ENCODE measurements at places on chromosomes 16 and 17.
A peak's percentile ranks its signal among the peaks of the same experiment; 100 is the strongest.

- DNase-seq: no peak
These were observed 6.5 kb upstream of the SDK2 start for GRCh38 chr17:73650617-73651200.

DNA sequence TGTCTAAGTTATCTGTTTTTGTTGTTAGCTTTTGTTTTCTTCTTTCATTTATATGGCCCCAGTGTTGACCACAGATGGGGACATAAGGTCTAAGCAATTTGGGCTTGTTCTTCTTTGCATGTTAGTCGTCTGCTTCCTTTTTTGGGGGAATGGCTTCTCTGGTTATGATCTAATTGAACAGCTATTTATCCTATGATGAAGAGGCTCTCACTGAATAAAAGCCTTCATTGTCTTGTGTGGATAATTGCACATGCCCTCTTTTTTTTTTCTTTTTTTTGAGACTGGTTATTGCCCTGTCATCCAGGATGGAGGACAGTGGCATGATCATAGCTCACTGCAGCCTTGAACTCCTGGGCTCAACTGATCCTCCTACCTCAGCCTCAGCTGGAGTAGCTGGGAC is 13.7 kb downstream of the SMARCE1 start:
- DNase-seq: no peak

GRCh38 chr16:88350922-88351321 is 31.8 kb upstream of the ZNF469 start:
- no peak for DNase-seq

- peak; percentile 68 for DNase-seq
These were observed 218.7 kb downstream of the MRTFB start for GRCh38 chr16:14289692-14290340.

GRCh38 chr16:49706620-49707355 is 149.1 kb downstream of the ZNF423 start:
- DNase-seq: no peak

DNA sequence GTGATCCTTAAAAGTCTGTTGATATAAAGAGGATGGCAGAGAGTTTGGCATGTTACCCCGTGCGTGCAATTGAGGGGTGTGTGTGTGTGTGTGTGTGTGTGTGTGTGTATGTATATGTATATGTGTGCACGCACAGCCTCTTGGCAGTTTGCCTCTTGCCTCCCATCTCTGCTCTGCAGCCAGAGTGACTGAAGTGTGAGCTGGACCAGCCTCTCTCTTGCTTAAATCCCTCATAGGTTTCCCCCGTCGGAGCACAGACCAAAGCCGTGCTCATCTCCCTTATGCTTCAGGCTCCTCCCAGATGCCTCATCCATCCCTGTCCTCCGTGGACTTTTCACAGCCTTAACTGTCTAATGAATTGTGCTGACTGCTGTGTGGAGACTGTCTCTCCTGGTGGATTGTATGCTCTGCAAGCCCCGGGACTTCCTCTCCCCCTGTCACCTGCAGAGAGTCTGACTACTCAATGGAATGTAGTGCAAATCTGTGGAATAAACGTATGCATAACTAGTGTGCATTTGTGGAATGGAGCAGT is 413.5 kb downstream of the CPPED1 start:
- no peak for DNase-seq

DNA sequence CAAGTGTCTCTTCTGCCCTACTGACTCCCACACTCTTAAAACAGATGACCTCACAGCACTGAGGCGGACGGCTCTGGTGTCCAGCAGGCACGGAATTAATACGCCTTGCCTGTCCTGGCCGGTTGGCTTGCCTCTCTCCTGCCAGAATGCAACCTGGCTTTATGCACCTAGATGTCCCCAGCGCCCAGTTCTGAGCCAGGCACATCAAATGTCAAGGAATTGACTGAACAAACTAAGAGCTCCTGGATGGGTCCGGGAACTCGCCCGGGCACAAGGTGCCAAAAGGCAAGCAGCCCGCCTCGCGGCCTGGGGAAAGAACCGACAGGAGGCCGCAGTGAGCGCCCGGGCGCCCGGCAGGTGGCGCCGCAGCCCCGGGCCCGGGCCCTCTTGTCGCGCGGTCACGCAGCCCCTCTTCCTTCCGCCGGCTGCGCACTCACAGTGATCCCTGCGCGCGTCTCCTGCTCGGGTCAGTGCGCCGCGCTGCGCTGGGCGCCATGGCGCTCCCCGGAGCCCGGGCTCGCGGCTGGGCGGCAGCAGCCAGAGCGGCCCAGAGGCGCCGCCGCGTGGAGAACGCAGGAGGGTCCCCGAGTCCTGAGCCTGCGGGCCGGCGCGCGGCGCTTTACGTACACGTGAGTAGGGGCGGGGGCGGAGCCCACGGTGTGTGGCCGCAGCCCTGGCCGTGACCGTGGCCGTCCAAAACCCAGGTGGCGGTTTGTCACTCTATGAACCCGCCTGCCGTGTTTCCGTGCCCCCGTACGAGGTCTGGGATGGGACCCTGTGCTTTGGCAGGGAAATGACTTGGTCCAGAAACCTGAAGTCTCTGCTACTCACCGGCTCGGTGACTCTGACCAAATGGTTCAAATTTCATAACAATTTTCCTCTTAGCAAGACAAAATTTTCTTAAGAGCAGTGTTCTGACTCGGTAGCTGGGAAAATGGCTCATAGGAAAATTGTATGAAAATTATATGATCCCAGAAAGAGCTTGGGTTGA is at the start of gene RSAD1:
TSS of gene RSAD1 (plus strand) at position 470 of the 991 bp plus-strand sequence. CDS start at position 495, 25 bp downstream.
- DNase-seq: peak; percentile 96

DNA sequence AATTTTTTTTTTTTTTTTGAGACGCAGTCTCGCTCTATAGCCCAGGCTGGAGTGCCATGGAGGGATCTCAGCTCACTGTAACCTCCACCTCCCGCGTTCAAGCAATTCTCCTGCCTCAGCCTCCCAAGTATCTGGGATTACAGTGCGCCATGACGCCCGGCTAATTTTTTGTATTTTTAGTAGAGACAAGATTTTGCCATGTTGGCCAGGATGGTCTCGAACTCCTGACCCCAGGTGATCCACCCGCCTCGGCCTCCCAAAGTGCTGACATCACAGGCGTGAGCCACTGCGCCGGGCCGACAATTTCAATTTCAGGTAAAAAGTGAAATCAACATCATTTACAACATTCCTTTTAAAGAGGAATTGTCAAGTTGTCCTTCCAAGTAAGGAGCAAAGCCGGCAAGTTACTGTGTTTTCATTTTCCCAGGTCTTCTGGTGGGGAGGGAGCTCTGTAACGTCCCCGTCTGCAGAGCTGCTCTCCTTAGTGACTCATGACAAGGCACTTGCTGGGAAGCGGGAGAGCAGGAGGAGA is 873 bp downstream of the NPLOC4 start:
- DNase-seq: no peak

DNA sequence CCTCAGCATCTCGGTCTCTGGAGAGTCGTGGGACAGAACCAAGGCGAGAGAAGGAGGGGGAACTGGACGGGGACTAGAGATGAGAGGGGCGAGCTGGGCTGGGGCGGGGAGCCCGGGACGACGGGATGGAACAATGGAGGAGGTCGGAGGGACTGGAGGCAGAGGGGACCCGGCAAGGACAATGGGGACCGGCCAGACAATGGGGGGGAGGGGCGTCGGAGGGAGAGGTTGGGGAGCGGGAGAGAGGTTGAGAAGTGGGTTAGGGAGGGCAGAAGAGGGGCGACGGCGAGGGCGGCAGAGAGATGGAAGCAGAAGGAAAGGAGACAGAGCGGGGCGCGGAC is 719 bp downstream of the NGFR start:
- peak; percentile 66 for DNase-seq

DNA sequence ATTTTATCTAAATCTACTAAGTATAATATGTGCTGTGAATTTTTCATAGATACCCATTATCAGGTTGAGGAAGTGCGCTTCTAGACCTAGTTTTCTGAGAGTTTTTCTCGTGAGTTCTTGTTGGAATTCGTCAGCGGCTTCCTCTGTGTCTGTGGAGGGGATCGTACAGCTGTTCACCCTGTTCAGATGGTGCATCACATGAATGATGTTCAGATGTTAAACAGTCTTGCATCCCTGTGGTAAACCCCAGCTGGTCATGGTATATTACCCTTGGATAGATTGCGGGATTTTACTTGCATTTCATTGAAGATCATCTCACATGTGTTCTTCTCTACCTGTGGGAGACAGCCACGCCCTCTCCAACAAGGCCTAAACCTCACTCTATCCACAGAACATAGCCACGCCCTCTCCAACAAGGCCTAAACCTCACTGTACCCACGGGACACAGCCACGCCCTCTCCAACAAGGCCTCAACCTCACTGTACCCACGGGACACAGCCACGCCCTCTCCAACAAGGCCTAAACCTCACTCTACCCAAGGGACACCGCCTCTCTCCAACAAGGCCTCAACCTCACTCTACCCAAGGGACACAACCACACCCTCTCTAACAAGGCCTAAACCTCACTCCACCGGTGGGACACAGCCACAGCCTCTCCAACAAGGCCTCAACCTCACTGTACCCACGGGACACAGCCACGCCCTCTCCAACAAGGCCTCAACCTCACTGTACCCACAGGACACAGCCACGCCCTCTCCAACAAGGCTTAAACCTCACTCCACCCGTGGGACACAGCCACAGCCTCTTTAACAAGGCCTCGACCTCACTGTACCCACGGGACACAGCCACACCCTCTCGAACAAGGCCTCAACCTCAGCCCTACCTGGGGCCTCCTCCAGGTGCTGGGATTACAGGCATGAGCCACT is 180.2 kb upstream of the CHMP6 start:
- no peak for DNase-seq

GRCh38 chr17:75587675-75588595 is at the start of gene MYO15B:
Gene MYO15B (plus strand): TSS chr17:75587800. CDS start chr17:75588058, 258 bp downstream.
- DNase-seq: peak; percentile 83

- DNase-seq: peak; percentile 50
These were observed 90.7 kb upstream of the TMEM97 start for GRCh38 chr17:28228109-28228840.

DNA sequence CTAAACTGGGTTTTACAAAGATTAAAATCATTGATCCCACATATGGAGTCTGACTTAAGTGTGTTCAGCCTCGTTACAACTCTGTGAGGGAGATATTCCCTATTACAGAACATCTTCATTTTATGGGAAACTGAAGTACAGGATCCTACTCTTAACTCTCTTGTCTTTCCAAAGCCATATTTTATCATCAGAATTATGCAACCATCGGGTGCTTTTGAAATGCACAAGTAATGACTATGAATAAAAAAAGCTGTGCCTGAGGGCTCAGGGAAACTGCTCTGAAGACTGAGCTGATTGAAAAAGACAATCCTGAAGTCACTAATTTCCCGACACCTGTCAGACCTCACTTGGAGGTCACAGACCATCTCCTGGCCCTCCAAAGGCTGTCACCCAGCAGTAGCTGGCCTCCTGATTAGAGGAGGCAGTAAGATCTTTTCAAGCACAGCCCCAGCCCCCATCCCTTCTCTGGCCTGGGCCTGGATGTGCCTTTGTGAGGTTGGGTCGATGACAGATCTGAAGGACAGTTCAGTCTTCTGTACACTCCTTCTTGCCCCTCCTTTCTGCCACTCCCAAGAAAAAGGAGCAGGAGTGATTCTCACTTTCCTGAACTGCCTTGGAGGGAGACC is 5.6 kb downstream of the AKAP1 start:
- DNase-seq: no peak

GRCh38 chr16:47037396-47037745 is 63.9 kb upstream of the DNAJA2 start:
- peak; percentile 48 for DNase-seq

GRCh38 chr16:5032748-5033167 is 977 bp downstream of the NAGPA start:
- no peak for DNase-seq

DNA sequence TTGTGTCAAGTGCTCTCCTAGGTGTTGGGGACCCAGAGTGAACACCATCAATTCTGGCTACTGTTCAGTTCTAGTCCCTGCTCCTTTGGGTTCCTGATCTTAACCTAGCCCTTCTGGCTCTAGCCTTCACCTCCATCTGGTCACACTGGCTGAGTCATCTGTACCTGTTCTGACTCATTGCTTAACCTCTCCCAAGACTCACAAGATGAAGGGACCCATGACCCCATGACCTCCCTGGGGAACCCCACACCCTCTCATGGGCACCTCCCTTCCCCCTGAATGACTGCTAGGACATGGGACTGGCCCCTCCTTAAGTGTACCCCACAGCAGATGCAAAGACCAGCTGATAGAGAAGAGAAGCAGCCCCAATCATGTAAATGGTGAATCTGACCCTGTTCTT is 345.8 kb upstream of the CDH5 start:
- DNase-seq: no peak

DNA sequence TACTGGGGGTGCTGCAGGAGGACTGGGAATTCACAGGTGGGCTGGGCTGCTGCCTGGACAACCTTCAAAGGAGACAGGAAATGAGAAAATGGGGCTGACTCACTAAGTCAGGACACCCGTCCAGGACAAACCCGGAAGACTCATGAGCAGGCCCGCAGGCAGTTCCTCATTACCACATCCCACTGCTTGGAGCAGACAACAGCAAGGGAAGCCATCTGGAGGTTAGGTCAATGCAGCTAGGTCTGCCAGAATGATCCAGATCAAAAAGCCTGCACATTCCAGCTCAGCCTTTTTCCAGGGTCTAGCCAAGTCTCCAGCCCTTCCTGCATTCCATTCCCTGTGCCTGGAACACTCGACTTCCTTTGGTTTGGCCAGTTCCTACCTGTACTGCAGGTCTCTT is 536.5 kb upstream of the CDH11 start:
- DNase-seq: no peak

- no peak for DNase-seq
These were observed 32.5 kb upstream of the SNN start for GRCh38 chr16:11635679-11636171.
